ENCODE measurements at places on chromosomes 7 and 10.

GRCh38 chr7:44881610-44882009 is 3.7 kb downstream of the PURB start:
- no peak for DNase-seq

DNA sequence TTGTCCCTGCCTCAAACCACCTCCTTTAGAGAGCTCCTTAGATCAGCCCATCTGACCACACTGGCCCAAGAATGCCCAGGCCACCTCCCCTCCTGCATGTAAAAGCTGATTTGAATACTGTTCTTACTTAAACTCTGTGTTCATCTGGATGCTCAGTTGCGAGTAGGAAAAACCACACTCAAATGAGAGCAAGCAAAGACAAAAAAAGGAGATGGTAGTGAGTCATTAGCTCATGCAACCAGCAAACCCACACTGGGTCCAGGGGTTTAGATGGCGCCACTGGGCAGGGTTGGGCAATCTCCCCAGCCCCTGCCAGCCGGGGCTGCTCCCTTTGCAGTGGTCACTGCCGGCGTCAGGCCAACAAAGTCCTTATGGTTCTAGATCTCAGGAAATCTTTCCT is 32.7 kb downstream of the TSPAN15 start:
- DNase-seq = no peak

GRCh38 chr10:3140280-3140679 is 32.3 kb downstream of the PITRM1 start:
- no peak for DNase-seq

GRCh38 chr7:112288301-112288700 is 81.8 kb downstream of the ZNF277 start:
- no peak for DNase-seq

- DNase-seq = no peak
Measured at GRCh38 chr10:103859161-103860086, 4.0 kb upstream of the SH3PXD2A start.
